Activated T-cell treated with anti-CD3 and anti-CD28 coated beads for 1 hour (primary cell): ENCODE measurements at places on chromosomes 5 and 9.
A peak's percentile ranks its signal among the peaks of the same experiment; 100 is the strongest.

GRCh38 chr5:100872408-100873190 lies 30.5 kb downstream of the ST8SIA4 start:
- no peak for DNase-seq

DNA sequence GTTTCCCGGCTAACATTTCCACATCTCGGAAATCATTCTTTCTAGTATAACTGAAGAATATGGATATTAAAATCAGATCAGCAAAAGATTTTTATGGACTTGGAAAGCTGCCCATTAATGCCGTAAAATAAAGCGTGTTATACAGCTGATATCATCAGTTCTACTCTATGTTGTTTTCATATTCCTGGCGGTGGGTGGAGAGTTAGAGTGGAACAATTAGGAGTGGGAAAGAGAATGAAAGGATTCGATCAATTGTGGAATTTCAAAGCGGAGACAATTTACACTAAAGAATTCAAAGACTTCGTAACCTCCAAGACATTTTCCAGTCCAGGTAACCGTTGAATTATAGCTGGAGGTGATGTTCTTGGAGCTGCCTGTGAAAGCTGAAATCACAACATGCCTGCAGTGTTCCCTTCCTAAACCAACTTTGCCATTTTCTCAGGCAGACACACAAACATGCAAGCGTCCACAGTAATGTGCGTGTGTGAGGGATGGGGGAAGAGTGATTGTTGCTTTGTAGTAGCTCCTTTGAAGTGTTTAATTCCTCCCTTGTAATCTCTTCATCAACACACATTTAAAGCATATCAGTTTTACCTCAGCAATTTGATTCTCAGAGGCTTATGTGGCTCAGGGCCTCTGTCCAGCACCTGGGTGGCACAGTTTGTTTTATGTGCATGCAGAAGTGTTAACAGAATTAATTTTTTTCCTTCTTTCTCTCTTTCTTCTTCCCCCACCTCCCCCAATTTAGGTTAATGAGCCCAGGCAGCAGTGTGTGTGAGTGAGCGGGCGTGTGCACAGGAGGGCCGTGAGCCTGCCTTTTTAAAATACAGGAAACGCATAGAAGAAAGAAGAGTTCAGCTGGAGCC lies 544.1 kb downstream of the RAB3C start:
- DNase-seq, result no peak

DNA sequence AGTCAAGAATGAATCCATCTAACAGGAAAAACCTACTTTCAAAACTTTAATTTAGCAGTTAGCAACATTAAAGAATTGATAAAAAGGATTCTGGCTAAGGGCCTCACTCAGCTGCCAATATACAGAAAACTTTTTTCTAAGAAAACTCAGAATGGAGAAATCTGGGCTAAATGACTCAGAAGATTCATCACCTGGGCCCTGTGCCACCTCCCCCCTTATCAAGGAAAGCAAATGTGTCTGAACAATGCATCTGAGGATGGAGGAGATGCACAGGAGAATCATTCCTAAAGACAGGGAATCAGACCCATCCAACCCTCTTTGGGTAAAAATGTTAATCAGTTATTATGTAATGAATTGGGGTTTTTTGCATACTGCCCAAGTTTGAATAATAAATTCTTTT lies 592.0 kb upstream of the DMAC1 start:
- no peak for DNase-seq

DNA sequence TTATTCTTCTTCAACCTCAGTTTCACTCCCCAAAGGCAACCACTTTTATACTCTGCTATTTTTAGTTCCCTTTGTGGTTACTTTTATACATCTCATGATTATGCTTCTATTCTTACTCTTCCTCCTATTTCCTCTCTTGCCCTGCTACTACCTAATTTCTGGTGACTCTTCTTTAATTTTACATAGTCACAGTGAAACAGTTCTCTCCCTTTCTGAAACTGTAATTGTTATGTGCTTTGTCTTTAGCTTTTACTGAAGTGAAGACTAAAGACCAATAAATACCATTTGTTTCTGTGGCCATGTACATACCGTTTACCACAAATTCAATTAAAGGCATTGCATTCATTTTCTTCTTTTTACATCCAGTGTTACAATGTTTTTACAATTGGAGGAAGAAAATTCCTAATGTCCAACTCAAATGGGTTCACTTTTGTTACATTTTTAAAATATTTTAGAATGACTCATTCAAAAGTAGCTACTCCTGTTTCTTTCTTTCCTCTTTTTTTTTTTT lies 410.6 kb downstream of the PSAT1 start:
- no peak for DNase-seq

GRCh38 chr5:30849931-30850710 lies 343.4 kb upstream of the CDH6 start:
- DNase-seq, result no peak

- DNase-seq, result no peak
These were observed 103.5 kb upstream of the APC start for GRCh38 chr5:112634166-112634565.

DNA sequence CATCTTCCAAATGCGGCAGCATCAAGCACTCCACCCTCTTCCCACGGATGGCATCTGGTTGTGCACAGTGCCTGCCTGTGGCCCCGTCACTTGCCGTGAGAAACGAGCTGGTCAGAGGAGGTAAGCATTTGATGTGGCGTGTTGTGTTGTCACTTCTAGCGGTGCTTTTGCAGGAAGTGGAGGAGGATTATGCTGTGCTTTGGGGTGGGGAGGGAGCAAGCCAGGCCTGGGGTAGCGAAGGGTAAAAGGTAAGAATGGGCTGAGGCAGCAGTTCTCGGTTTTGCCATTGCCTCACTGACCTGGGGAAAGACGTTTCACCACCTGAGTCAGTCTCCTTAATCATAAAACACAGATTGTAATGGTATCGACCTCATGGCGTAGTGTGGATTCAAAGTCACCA lies 2.3 kb upstream of the POMT1 start:
- DNase-seq, result peak; percentile 35

DNA sequence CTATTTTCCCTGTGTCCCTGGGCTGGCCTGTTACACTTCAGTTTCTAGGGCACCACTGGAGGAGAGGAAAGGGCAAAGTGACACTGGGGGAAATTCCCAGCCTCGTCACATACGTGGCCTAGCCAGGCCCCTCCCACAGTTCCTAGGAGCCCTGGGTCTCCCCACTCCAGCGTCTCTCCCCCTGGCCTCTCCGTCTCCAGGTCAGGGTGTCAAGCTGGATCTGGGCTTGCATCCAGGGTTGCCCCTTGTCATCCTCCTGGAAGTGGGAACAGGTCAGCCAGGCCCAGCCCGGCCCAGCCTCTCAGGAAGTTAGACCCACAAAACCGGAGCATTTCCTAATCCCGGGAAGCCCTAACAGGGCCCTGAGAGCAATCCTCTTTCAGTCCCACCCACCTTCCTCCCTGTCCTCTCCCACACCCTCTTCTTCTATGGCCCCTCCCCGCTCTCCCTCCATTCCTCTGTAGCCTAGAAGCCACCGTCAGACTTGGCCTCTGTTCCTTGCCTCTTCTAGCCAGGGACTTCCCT lies 4.7 kb upstream of the TNIP1 start:
- no peak for DNase-seq

- no peak for DNase-seq
These were observed 273.5 kb downstream of the NR2F1-AS1 start for GRCh38 chr5:93307557-93307956.

DNA sequence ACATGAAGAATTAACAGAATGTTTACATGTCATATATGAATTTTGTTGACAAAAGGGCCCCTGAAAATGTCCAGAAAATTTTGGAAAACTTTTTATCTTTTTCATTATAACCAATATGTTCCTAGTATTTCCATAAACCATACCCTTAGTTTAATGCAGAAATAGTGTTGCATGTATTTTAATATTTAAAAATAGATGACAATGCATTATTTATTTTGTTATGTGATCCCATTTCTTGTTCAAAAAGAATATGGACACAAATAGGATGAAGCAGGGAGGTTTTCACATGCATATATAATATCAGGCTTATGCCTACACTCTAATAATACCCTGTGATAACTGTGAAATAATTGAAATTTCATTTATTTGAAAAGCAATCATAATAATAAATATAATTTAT lies 500.5 kb downstream of the CDH18 start:
- no peak for DNase-seq

- DNase-seq, result peak; percentile 14
These were observed 108.1 kb upstream of the SPRY4 start for GRCh38 chr5:142432961-142433360.

GRCh38 chr5:73822989-73823339 lies 197.0 kb downstream of the ARHGEF28 start:
- no peak for DNase-seq

- no peak for DNase-seq
These were observed 1.0 kb upstream of the BARX1 start for GRCh38 chr9:93955981-93956784.

GRCh38 chr5:163504079-163504931 lies 1.1 kb upstream of the MAT2B start:
- DNase-seq, result no peak

DNA sequence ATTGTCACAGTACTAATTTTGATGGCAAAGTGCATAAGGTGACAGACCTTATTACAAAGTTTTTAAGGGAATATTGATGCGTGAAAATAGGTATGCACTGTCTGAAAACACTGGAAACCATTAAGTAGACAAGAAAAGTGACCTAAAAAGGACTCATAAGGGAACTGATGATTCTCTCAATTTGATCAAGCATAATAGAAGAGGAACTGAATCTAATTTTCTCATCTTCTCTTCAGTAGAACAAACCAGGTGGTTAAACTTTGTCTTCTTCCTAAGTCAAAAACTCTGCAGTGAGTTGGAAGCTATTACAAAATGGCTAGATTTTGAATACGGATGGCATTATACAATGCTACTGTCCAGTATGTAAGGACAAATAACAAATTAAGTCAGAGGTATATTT lies 53.4 kb downstream of the RNF145 start:
- DNase-seq, result no peak

GRCh38 chr5:117333011-117333410 lies 758.4 kb upstream of the SEMA6A start:
- DNase-seq, result no peak

DNA sequence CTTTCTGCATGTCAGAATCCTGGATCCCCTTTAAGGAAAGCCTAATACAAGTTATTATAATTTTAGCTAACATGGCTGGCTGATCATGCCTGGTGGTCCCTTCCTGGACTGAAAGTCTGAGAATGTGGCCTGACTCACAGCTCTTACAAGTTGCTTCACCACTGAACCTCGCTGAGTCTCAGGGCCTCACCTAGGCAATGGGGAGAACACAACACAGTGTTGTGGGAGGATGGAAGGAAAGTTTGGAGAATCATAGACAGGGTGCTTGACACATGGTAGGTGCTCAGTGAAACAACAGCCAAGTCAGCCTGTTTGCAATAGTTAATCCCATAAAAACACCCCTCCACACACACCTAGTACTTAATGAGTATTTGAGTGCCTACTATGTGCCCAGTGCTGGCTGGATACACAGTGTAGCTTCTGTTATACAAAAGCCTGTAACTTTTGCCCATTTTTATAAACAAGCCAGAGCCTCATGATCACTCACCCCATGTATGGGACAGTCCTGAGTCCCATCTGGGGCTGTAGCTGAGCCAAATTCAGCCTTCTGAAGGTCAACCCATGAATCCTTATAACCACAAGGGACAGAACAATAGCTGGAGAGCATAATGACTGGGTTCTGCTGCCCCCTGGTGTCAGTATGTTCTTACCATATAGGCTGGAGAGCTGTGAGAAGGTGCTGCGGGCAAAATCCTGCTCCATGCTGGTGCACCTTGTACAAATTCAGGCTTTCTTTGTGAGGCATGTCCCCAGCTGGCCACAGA lies 3.9 kb downstream of the ACSL6 start:
- DNase-seq, result peak; percentile 70

- DNase-seq, result no peak
These were observed 4.2 kb downstream of the SERINC5 start for GRCh38 chr5:80251636-80252035.

DNA sequence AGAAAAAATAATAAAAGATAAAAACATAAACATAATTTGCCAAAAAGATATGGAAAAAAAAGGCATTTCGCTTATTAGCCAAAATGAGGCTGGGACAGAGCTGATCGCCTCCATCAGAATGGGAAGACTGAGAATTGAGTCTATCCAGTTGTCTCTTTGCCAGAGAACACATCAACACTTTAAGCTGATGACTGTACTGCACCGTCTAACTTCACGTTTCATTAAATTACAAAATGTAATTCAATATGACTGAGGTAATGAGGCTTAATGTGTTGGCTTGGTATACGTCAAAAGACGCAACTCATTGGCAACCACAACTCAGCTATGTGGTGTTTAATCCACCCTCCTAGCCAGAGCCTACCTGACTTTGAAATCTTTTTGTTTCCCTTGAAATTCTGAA lies 462.7 kb upstream of the CD180 start:
- DNase-seq, result no peak

DNA sequence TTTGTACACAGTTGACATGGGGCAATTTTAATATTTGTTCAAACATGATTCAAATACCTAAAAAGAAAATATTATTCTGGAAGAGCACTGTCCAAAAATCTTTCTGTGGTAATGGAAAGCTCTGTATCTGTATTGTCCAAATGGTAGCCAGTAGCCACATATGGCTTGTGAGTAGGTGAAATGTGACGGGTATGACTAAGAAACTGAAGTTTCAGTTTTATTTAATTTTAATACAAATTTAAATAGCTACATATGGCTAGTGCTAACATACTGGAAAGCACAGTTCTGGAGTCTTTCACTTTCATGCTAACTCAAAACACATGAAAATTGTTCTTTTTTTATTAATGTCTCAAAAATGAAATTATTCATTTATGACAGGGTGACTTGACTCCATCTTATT lies 132.6 kb downstream of the PLK2 start:
- no peak for DNase-seq

DNA sequence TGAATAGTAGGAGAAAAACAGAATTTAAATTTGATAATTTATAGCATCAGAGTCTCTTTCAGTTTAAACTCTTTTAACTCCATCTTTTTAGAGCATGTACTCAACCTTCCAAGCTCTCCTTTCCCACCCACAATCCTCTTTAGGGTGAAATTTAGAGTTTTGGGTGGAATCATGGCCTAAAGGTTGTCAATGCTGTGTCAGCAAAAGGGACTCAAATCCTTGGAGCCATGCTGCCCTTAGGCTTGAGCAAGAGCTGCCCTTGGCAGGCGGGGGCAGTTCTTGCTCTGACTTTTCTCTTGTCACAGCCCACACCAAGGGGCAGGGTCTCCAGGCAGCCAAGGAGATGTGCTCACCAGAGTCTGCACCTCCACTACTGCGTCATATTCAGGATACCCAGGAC lies 102.4 kb downstream of the MTX3 start:
- DNase-seq, result no peak

GRCh38 chr9:4982721-4983482 lies 2.2 kb upstream of the JAK2 start:
- DNase-seq, result no peak

DNA sequence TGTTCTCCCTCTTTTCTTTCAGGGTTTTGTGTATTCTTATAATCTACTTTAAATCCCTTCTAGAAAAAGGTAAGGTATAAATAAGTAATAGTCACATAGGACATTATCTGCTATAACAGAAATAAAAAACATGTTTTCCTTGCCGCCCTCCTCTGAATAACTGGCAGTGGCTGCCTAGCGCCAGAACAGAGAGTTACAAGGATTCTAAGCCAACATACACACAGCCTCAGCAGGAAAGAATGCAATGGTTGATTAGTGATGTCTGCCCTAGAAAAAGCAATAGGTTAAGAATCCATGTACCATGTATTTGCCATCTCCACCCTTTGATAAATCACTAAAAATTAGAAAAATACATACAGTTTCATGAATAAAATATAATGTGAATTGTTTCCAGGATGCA lies 4.9 kb downstream of the MED27 start:
- DNase-seq, result no peak
